Hepatocyte (in vitro differentiated cells): ENCODE measurements at places on chromosomes 12 and 14.
A peak's percentile ranks its signal among the peaks of the same experiment; 100 is the strongest.

DNA sequence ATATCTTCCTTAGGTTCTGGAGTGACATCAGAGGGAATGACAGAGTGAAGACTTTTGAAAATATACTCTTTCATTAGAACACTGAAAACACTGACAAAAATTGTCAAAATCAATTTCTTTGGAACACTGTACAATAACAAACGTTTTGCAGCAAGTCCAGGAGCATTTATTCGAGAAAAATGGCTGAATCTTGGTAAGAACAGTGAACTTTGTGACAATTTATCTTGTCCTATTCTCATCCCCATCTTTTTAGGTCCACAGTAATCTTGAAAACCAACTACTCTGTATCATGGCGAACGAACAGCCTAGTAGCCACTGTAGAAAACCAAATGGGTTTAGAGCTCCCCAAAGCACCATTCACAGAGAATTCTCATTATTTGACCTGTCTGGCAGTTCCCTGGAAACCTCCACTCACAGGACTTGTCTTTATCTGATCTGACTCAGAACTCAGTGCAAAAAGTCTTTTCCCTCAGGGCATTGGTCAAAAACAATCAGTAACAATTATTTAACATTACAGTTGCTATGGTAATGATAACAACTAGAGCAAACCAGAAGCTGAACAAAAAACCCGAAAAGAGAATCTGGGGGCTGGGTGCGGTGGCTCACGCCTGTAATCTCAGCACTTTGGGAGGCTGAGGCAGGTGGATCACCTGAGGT lies 20.3 kb upstream of the PPP2R5E start:
- DNase-seq: peak; percentile 22

DNA sequence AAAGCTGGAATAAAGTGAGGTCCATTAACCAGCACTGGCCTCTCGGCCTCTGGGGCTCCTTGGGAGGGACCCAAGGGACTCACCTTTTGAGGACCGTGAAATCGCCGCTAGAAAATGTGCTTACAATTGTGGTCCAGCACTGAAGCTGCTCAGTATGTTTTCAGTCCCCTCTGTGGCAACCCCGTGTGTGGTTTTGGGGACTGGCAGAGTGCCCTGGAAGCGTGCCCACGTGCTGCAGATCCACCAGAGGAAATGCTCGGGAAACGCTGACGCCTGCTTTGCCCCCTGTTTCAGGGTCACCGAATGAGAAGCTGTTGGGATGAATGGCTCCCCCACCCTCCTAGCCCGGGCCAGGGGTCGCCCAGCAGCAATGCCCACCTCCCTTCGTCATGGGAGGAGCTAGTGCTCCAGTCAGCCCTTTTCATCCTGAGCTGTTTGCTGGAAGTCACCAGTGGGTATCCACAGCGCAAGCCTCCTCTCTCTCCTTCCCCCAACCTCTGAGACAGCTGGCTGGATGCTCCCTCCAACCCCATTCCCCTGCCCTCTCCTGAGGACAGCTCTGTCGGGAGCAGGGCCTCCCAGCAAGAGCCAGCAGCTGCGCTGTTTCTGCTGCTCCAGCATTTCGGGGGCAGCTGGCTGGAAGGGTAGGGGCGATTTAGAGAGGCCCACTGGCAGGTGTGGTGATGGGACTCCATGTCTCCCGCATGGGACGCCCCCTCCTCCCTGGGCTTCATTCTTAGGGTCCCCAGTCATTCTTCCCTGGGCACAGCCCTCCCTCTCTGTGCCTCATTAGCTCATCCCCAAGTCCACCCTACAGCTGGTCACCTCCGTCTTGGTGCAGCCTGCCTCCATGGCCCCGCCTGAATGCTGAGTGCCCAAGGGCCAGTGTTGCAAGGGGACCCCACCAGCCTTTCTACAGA lies 33.2 kb upstream of the PPP1R13B start:
- DNase-seq: peak; percentile 60

DNA sequence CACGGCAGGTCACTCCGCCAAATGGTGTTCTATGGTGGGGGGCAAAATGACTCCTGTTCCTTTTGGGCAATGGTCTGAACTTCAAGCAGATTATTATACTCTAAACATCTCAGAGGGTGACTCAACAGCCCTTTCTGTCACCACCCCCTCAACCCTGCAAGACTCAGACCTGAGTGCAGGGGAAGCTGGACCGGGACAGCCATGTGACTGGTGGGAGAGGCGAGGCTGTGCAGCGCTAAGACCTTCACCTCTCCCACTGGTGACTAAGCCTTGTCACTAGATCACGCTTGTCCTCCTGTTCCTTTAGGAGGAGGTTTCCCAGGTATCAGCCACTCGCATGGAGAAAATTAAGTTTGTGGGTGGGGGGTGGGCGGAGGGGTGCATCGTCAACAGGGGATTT lies 67.1 kb upstream of the CCND2 start:
- no peak for DNase-seq

DNA sequence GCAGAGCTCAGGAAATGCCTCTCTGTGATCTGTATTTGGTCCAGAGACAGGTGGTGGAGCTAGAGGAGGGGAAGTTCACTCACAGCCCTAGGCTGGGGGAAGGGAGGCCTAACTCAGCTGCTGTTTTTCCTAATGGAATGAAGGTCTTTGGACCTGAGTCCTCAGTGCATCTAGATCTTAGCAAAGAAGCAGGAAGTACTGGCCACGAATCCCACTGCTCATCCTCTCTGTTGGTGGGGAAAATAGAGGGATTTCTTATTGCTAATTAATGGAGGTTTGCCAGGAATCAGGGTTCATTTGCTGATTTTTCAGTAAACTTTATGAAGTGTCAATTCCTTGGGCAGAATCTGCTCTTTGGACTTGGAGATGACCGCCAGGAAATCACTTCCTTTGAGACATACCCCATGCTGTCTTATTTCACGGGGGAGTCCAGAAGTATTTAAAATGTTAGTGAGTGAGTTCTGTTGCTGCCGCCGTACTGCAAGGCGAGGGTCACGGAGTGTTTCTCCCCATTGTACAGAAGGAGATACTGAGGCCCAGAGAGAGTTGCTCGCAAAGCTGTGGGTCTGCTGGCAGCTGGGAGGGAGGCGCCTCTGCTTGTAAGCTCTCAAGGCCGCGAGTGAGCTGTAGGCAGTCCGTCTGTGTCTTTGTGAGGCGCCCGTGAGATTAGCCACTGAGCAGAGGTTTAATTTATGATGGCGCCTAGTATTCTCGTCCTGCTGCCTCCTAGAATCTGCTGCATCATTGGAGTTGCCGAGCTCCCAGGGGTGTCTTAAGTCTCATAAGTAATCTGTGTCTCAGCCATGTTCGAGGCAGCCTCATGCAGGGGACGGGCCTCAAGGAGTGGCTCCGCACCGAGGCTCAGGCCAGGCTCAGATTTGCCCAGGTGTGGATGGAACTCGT lies 88.2 kb downstream of the TSPAN9 start:
- peak; percentile 67 for DNase-seq

- DNase-seq: peak; percentile 59
Measured at GRCh38 chr12:49296836-49297694, 2.1 kb downstream of the PRPH start.

- DNase-seq: no peak
Measured at GRCh38 chr14:60840313-60840712, 105.8 kb downstream of the MNAT1 start.

DNA sequence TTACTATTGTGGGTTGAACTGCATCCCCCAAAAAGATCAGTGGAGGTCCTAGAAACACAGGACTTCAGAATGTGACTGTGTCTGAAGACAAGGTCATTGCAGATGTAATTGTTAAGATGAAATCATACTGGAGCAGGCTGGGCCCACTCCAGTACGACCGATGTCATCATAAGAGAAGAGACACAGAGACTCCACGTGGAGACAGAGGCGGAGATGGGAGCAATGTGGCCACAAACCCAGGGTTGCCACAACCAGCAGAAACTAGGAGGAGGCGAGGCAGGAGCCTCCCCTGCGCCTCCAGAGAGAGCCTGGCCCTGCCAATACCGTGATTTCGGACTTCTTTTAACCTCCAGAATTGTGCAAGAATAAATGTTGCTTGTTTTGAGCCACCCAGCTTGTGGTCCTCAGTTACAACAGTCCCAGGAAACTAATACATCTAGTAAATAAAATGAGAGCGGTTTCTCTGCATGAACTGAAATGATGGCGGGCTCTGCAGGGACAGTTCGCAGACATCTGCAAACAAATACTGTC lies 25.7 kb upstream of the FZD10 start:
- DNase-seq: no peak

GRCh38 chr12:101855364-101855884 lies 22.0 kb upstream of the DRAM1 start:
- peak; percentile 36 for DNase-seq

DNA sequence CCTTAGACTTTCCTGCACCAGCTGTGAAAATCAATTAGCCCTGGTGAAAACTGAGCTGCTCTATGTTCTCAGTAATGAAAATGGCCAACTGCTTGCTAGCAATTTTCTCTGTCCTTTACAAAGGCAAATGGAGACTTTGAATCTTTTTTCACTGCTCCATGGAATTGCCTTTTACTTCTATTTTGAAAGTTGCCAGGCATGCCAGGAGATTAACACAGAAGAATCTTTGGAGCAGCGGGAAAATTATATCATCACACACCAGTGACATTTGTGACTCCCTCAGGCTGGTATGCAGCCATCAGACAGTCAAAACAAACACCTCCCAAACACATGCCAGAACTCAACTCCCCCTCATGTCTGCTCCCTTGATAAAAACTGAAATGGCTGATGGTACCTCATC lies 872.0 kb upstream of the FLRT2 start:
- DNase-seq: no peak

GRCh38 chr12:113898466-113898865 lies 67.7 kb downstream of the RBM19 start:
- no peak for DNase-seq

DNA sequence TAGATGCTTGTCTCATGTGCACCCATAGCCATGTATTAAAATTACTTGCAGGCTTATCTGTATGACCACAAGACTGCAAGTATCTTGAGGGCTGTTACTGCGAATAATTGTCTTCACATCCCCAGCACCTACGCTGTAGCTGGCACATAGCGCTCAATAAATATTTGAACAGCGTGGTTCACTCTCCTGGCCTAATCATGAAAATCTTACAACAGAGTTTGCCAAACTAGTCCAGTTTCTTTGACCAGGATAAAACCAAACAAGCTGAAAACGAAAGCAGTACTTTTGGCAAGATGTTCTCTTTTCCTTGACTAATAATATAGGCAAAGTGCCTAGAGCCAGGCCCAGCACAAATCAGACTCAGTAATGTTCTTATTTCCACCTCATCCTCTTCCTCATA lies 106.7 kb downstream of the RPS29 start:
- DNase-seq: no peak

GRCh38 chr12:112513471-112513870 lies 94.7 kb downstream of the PTPN11 start:
- no peak for DNase-seq

GRCh38 chr12:93913845-93914244 lies 234.5 kb upstream of the PLXNC1 start:
- no peak for DNase-seq
